ENCODE measurements at places on chromosomes 1 and 21. TPM values are rescaled to one million over a fixed set of nuclear protein-coding genes. Genes with fewer than 3 reads are reported as not detected.

KRTAP21-2 gene
- polyA plus RNA-seq = not detected

DNA sequence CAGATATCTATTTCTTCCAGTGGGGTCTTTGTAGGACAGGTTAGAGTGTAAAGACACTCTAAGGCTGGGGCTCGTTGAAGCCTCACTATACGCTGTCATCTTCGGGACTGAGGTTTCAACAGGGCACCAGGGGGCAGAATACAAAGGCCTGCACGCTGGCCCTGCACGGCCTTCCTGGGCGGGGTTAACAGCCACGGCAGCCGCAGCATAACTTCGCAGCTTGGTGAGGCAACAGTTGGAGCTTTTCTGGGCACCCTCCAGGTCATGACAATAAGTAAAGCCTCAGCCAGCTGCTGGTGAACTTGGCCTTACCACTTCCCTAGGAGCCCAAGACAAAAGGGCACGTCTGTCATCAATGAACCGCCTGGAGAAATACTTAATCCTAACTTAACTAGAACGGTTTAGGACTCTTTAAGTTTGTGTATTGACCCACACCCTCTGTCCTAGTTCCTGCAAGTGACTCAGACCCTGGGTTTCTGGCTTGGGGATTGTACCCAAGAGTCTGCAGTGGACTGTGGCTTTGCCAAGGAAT is 2.3 kb upstream of the RUNX1 start:
- no peak for DNase-seq

DNA sequence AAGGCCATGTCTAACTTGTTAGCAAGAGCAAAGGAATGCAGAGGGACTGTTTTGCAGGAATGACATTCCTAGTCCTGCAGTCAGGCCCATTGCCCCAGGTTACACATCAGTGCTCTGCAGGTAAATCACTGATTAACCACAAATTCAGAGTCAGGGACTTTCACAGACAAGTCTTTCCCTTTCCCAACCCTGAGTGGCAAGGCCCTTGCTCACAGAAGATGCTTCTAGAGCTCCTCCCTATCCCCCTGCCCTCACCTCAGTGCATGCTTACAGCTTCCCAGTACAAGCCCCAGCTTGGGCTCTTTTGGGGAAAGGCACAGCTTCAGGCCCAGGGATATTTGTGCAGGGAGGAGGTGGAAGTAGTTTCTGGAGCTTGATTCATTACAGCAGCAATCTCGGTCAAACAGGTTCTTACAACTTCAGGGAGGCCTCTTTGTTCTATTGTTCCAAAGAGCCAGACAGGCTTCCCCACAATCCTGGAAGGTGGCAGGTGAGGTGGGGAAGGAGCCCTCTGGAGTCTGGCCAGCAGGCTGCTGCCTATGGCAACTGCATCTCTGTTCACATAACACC is 53.9 kb downstream of the CASQ2 start:
- DNase-seq = peak; percentile 52

DNA sequence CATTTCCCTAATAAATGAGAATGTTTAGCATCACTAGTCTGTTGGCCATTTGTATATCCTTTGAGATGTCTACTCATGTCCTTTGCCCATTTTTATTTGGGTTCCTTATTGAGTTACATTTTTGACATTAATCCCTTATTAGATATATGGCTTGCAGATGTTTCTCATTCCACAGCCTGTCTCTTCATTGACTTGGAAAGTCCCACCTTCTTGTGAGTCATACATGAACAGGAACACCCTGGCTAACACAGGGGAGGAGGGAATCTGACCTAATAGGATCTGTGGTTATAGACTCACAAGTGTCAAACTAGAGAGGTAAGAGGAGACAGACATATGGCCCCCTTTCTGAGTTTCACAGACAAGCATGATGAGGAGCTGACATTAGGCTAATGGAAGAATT is 11.5 kb downstream of the ZP4 start:
- no peak for DNase-seq

- DNase-seq = no peak
Measured at GRCh38 chr1:213982289-213982671, 5.5 kb upstream of the PROX1 start.

DNA sequence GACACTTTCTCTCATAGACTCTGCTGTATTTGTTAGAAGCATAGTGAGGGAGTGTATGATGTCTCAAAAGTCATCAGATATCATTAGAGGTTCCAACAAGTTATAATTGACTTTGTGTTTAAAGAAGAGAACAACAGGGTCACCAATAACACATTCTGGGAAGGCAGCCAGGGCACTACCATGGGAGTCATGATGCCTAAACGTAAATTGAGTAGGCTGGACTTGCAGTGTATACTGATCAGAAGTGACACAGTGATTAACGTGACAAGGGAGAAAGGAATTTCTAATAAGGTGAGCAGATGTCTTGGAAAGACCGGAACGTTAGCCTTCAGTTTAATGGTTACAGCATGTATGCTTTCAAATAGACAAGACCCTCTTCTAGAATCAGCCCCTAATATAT is 973.2 kb downstream of the NCAM2 start:
- DNase-seq = no peak

Data from left renal pelvis (tissue), 4 donors.